Kasumi-1 (cell line): ENCODE measurements at places on chromosomes 12 and 14.

- DNase-seq, result peak; percentile 52
Measured at GRCh38 chr14:77615361-77616132, 890 bp downstream of the SPTLC2 start.

DNA sequence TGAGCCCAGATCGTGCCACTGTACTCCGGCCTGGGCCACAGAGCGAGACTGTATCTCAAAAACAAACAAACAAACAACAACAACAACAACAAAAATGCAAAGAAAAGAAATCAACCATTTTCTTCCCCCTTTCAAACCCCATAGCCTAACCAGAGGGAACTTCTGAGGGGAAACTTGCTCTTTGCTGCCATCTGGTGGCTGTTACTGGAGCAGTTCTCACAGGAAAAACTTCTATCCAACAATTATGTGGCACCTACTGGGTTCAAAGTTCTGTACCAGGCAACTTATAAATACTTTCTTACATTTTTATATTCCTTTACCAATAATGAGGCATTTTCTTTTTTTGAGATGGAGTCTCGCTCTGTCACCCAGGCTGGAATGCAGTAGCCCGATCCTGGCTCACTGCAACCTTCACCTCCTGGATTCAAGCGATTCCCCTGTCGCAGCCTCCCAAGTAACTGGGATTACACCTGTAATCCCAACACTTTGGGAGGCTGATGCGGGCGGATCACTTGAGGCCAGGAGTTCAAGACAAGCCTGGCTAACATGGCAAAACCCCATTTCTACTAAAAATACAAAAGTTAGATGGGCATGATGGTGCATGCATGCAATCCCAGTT lies 50.9 kb upstream of the BICDL1 start:
- peak; percentile 35 for DNase-seq

DNA sequence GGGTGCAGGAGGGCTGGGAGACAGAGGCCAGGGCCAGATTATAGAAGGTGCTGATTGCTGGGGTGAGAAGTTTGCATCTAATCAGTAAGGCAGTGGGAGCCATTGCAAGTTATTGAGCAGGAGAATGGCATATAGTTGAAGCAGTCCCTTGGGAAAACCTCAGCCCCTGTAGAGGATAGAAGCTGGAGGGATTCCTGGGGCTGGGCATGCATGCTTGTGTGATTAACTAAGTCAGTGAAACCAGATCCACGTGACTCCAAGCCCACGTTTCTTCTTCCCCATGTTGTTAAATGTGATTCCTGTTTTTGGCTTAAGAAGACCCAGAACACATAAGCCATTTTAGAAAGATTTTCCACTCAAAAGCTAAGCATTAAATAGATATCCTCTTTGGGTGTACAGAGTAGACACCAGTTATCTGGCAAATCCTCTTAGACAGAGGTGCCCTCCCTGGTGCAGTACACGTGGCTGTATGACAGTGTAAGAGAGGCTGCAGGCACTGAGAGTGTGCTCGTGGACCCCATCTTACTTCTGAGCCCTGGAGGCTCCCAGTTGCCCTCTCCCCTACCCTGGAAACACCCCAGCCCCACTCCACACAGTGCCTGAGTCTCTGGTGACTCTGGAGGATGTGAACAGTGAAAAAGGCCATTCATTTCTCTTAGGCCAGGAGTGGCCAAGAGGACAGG lies 3.2 kb downstream of the C14orf132 start:
- no peak for DNase-seq

GRCh38 chr12:52618216-52618615 lies at the start of gene KRT73:
TSS of gene KRT73 (minus strand) at chr12:52618559. CDS start at chr12:52618524, 35 bp downstream.
- DNase-seq, result no peak

DNA sequence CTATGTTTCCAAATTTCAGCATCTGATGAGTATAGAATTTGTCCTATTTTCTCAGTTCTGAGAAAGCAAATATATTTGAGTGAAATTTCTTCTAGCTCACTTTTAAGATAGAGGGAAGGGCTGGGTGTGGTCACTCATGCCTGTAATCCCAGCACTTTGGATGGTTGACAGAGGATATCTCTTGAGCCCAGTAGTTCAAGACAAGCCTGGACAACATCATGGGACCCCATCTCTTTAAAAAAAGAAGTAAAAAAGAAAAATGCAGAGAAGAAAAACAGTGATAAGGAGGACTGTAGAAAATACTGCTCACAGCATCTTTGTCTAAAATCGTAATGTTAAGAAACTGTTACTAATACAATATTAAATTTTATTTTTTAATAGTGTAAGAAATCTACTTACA lies 2.3 kb upstream of the OR6C70 start:
- no peak for DNase-seq

- DNase-seq, result no peak
Measured at GRCh38 chr14:100842799-100843198, 16.9 kb downstream of the MEG3 start.

- DNase-seq, result peak; percentile 89
Measured at GRCh38 chr12:56020423-56021184, at the start of gene IKZF4. TSS of gene IKZF4 (plus strand) at chr12:56021043. CDS start at chr12:56021494, 451 bp downstream.

- no peak for DNase-seq
Measured at GRCh38 chr12:42893803-42894202, 304.3 kb upstream of the PRICKLE1 start.

GRCh38 chr12:114018669-114019068 lies 52.5 kb upstream of the RBM19 start:
- no peak for DNase-seq

GRCh38 chr14:24141097-24141880 lies at the start of gene EMC9:
TSS of gene EMC9 (minus strand) at chr14:24141591. CDS start at chr14:24141304, 287 bp downstream.
- DNase-seq, result peak; percentile 99

- DNase-seq, result no peak
Measured at GRCh38 chr12:107477018-107477417, 208.6 kb upstream of the PWP1 start.

GRCh38 chr14:91088585-91089235 lies 25.2 kb upstream of the DGLUCY start:
- DNase-seq, result no peak

DNA sequence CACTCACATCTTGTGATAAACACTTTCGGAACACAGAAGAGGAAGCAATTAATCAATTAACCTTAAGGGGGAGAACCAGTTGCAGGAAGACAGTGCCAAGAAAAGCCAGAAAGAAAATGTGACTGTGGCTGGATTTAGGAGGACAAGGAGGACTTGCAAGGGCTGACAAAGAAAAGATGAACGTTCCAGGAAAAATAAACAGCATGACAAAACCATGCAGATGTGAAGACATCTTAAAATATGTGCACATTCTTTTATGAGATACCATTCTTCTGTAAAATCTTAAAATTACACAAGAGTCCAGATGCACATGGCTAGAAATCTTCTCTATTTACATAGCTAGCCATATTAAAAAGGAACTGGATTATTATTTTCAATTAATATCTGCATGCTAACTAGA lies 33.4 kb downstream of the KITLG start:
- no peak for DNase-seq

DNA sequence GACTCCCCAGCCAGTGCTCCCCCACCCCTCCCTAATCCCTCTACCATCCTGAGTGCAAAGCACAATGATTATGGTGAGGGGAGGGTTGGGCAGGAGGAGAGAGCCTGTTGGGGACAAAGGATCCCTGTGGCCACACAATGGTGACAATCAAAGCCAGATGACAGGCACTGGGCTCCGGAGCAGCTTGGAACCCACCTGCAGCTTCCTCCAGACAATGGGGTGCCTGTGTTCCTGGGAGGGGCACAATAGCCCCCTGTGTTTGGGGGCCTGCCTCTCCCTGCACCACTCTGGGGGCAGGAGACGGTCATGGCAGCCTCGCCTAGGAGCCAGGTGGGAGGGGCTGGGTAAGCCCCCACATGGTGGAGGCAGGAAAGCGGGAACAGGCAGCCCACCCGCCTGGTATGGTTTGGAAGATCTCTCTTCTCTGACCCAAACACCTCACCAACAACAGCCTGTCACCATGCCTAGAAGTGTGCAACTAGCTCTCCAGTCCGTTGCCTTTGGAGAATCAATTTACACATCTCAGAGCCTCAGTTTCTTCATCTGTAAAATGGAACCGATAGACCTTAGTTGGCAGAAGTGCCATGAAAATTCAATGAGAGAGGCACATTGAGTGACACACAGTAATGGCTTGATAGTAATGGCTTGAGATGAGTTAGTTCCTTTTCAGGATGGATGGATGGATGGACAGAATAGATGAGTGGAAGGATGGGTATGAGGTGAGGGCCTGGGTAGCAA lies 53.0 kb downstream of the MVK start:
- DNase-seq, result no peak

- DNase-seq, result no peak
Measured at GRCh38 chr12:58413794-58414193, 472.4 kb downstream of the ATP23 start.

- no peak for DNase-seq
Measured at GRCh38 chr14:91250912-91251311, 6.4 kb upstream of the GPR68 start.

DNA sequence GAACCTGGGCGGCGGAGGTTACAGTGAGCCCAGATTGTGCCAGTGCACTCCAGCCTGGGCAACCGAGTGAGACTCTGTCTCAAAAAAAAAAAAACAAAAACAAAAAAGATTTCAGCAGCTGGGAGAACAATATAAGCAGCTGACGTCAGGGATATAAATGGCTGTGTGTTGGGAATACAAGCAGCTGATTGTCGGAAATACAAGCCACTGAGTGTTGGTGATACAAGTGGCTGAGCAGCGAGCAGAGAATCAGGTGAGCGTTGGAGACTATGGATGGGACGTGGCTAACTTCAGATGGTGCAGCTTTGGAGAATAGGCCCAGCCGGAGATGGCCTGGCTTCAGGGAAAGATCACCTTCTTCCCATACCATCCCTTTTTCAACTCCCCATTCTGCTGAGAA lies 32.0 kb downstream of the PSEN1 start:
- no peak for DNase-seq

GRCh38 chr12:4211372-4211771 lies 62.2 kb upstream of the CCND2 start:
- DNase-seq, result no peak

- DNase-seq, result peak; percentile 87
Measured at GRCh38 chr12:6341417-6342139, at the start of gene TNFRSF1A. TSS of gene TNFRSF1A (minus strand) at chr12:6342076. CDS start at chr12:6341814, 262 bp downstream.

- DNase-seq, result no peak
Measured at GRCh38 chr12:11543457-11544158, 105.9 kb upstream of the ETV6 start.

DNA sequence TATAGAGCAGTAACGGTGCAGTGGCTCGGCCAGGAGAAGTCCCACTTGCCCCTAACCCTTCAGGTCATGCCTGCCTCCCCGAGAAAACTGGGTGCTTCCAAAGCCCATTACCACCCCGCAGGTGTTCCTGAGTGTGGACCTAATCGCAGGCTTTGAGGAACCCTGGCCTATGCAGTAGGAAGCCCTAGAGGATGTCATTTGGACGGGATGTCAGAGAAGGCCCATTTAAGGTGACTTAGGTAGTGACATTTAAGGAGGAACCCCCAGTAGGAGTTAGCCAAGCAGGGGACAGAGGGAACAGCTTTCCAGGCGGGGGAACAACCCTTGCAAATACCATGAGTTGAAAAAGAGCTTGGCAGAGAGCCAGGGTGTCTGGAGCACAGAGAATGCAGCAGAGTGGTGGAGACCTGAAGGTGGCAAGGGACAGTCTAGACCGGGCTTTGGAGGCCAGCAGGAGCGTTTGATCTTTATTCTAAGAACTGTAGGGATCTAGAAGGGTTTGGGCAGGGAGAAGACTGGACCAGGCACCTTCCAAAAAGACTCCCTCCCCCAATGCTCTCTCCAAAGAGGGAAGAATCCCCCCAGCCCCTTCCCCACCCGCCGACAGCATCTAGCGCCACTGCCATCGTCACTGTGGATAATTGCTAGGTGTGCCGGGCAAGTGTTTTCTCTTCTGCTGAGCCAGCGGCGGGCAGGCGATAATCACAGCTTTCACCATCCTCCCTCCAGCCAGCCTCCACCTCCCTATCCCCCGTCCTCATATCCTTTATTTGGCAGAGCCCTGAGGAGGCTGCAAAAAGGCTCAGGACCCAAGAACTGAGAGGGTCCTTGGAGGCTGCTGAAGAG lies 33.3 kb upstream of the BEGAIN start:
- DNase-seq, result no peak

DNA sequence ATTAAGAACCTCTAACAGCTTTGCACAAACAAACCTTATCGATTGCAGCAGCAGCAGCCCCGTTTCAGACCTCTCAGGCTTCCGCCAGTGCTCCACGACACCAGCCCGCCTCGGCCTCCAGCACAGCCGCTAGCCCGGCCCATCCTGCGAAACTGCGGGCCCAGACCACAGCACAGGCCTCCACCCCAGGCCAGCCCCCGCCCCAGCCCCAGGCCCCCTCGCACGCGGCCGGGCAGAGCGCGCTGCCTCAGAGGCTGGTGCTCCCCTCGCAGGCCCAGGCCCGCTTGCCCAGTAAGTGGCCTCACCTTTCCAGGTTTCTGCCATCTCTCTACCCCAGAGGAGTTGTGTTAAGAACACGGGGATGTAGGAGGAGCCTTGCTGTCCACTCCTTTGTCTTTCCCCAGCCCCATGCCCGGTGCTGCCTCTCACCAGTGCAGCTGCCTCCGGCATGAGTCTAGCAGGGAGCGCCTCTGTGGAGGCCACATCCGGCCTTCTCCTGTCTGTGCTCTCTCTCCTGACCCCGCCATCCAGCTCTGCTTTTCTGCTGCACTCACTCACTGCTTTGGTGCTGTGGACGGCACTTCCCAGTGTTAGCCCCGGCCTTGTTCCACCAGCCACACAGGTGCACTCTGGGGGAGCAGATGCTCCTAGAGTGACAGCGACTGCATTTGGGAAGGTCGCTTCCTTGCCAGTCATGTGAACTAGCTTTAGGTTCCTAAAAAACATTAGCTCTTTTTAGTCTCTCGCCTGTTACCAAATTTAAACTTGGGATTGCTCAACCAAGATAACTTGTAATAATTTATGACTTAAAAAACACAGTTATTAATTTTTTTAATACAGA lies 71.5 kb downstream of the EP400 start:
- DNase-seq, result no peak

GRCh38 chr12:59486827-59487226 lies 109.0 kb upstream of the SLC16A7 start:
- no peak for DNase-seq

DNA sequence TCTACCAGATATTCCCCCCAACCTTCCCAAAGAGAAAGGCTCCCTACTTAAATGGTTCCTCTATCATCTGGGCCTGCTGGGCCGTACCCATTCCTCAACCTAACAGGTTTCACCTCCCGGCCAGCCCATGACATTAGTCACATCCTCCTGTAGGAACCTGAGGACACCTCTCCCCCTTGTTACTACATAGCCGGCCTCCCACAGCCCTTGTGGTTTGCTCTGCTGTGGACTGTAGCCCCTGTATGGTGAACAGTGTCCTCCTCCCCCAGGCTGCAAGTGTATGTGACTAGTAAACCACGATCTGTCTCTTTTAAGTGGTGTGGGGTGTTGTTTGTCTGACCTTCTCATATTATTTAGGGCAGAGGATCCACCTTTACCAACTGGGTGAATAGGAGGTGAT lies 371.7 kb downstream of the RGS6 start:
- no peak for DNase-seq
